ENCODE measurements at places on chromosomes 4 and X.

DNA sequence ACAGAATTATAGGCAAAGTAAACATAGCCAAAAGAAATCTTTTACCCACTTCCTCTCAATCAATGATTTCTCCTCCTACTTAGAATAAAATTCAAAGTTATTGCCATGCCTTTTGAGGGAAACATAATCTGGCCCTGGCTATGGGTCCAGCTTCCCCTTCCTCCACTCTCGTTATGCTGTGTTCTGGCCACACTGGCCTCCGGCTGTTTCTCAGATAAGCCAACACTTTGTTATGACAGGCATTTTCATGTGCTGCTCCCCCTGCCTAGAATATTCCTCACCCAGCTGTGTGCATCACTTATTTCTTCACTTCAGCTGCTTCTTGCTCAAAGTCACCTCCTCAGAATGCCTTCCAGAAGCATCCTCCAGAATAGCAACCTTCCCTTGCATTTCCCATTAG lies 386.6 kb upstream of the AADAT start:
- no peak for DNase-seq

DNA sequence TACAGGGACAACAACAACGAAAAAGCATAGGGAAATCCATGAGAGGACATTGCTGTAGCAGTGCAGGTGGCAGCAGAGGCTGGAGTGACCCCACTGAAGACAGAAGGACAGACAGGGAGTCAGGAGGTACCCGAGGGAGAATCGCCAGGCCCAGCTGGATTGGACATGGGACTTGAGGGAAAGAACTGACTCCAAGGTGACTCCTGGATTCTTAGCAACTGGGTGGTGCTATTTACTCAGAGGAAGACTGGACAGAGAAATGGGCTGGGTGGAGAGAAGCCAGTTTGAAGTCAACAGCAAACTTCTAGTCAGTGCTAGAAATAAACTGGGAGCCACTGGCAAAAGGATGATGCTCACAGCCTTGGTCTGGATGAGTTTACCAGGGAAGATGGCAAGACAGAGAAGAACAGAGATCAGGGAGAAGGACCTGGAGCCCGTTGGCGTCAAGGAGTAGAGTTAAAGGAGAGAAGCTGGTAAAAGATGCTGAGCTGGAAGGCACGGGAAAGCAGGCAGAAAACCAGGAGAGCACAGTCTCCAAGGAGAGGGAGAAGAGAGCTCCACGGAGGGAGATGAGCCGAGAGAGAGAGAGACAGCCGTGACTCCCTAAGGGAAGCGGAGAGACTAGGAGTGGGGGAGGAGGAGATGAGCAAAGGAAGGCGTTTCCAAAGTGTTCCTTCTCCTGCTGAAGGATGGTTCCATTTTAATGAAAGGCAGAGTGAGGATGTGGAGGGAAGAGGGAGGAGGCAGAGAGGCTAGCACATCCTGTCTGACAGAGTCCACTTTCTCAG lies 119.4 kb downstream of the AFAP1 start:
- no peak for DNase-seq

GRCh38 chr4:1939664-1940509 lies 68.7 kb downstream of the NSD2 start:
- DNase-seq, result no peak

DNA sequence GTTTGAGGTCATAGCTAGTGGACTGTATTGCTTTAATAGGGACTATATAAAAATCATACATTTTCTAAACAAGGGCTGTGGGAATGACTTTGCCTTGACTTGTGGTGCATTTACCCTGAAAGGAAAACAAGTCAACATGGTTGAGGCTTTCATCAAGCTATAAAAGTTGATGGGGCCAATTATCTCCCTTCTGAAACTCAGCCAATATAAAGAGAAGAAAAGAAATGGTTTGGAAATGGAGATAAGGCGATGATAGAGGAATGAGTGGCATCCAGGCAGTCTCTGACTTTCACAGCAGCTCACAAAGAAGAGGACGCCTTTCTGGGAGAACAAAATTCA lies 118.7 kb downstream of the SMARCA1 start:
- no peak for DNase-seq

GRCh38 chr4:169272265-169272886 lies 1.6 kb upstream of the SH3RF1 start:
- no peak for DNase-seq

DNA sequence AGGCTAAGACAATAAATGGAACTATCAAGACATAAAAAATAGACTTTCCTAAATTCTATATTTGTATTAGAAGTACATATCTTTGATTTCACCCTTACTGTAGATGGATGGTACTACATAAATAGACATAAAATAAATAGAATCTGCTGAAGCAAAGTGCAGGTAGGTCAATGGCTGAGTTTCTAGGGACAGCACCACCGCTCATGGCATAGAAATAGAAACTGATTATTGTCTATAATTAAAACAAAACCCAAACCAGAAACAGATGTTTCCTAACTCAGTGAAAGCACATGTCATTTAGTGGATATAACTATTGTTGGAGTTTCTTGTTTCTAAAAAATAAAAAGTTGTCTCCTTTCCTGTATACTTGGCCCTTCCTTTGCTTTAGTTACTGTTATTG lies 387.3 kb upstream of the ADGRL3 start:
- no peak for DNase-seq

DNA sequence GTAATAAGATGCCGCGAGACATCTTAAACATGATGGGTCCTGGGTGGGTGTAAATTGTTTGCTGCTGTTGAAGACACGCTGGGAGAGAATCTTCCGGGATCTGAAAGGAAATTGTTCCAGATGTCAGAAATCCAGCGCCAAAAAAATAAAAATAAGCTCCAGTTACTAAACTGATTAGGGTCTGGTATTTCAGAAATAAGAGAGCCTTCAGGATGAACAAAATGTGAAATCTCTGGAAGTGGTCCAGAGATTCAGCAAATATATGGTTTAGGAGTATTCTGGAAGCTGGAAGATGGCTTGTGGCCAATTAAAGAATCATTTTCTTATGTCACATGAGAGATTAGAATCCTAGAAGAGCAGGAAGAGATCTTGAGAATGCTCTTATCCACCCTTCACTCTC lies 75.8 kb upstream of the NHS start:
- no peak for DNase-seq

All from pons (tissue), 1 donor.